ENCODE measurements at places on chromosomes 2 and 18. TPM values are rescaled to one million over a fixed set of nuclear protein-coding genes. Genes with fewer than 3 reads are reported as not detected.

GRCh38 chr2:96934182-96934495 lies 52.2 kb downstream of the FAM178B start:
- DNase-seq, result peak; percentile 55

DNA sequence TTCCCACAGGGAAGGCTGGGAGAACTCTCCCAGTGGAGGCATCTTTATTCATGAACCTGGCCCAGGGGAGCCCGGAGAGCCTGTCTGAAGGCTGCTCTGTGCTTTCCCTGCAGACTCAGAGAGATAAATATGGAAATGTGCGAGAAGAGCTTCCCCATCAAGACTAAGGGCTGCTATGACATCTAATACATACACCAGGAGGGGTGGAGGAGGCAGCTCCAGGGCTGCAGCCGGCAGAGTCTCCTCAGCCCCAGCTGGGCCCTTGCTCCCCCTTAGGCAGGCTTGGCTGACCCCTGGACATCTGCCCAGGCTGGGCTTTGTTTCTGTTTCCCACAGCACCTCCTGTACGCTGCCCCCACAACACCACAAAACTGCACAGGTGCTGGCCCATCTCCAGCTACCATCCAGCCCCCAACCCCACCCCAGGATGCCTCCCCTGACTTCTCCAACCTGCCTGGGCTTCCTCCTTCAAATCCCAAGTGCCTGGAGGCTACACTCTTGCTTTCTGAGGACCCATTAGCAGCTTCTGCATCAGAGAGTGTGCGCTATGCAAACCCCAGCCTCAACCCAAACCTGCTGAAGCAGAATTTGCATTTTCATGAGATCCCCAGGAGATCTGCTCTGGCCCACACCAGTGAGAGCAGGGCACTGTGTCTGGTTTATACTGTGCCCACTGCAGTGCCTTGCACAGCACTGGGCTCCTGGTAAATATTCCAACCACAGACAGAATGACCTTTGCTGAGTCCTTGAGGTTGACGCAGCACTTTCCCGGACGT lies 96.8 kb downstream of the VSNL1 start:
- no peak for DNase-seq

EPAS1 gene
- total RNA-seq, result 145 TPM

DNA sequence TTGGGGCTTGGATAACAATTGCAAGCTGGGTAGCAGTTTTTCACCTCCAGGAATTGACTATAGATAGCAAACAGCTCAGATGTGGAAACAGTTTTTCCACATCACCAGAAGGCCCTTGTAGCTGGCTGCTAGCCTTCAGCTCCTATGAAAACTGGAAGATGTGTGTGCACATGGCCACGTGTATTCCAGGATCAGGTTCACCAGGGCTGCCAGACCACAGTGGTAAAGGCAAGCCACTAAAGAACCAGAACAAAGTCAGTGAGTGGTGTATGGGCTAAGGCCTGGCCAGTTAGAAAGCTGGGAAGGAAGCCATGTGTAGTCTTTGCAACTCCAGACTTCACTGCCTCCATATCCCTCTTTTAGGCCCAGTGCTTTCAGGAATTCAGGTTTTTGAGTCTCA lies 12.9 kb downstream of the LRRTM1 start:
- no peak for DNase-seq

Data from spleen (tissue), 13 donors.